Inflammatory macrophage treated with lipopolysaccharide for 1 hour (primary cell): ENCODE measurements at places on chromosomes 4 and X.

DNA sequence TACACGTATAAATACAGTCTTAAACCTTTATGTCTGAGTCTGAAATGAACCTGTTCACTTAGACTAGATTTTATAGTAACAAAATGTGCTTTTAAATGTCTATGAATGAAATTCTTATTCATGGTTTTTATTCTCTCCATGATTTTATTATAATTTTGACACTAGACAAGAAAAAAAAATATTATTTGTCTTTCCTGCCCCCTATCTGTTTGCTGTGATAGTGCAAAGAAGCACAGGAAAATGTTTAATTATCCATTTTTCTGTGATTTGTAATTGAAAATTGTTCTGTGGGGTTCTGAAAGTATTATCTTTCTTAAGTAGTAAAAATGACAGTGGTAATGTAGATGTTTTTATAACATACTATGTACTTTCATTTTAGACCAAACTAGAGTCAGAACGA, 52.0 kb downstream of the INTS6L start:
- no peak for DNase-seq

GRCh38 chrX:25178555-25178954, 162.8 kb upstream of the ARX start:
- no peak for DNase-seq

GRCh38 chr4:108337923-108338322, 169.2 kb upstream of the LEF1 start:
- DNase-seq: no peak

DNA sequence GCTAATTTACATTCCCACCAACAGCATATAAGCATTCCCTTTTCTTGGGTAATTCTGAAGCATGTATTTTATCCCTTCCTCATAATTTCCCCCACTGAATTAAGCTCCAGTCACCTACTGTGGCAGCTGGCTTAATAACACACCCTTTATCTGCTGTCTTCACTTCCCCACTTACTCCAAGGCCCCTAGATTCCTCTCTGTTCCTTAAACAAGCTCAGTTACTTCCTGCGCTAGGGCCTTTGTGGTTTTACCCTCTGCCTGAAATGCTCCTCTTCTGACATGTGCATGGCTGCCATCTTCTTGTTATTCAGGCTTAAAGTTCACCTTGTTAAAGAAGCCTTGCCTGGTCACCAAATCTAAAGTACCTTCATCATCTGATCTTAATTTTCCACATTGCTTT, 47.2 kb upstream of the RPS6KA3 start:
- peak; percentile 25 for DNase-seq

- DNase-seq: no peak
Observed at GRCh38 chrX:87045352-87045751, 472.2 kb upstream of the KLHL4 start.

- DNase-seq: no peak
Observed at GRCh38 chr4:16205298-16206164, 20.7 kb downstream of the TAPT1 start.

DNA sequence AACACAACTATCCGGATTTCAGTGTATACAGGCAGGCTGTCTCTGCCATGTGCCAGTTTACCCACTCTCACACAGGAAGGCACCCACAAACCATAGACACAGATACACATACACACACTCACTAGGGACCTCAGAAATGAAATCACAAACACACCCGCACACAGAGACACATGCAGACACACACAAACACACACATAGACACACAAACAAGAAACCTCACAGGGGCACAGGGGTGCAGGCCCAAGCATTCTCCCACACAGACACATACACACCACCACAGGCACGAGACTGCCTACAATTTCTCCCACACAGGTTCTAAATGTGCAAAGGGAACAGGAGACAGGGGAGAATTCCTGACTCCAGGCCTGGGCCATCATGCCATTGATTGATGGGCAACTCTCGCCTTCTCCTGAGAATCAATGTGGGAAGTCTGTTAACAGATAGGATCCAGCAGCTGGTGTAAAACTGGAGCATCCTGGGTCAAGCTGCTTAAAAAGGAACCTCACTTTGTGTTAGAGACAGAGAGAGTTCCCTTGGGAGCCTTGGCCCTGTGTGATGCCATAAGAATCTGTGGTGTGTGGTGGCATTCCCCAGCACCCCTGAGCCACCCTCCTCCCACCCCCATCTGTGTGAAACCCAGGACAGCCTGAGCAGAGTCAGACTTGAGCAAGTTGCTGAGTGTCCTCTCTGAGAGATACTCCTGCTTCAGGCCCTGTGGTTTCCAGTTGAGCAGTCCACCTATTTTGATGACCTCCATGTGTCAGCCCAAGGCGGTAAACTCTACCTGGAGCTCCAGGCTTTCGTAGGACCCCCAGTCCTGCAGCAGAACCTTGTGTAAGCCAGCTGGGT, 33.9 kb downstream of the NBDY start:
- no peak for DNase-seq

DNA sequence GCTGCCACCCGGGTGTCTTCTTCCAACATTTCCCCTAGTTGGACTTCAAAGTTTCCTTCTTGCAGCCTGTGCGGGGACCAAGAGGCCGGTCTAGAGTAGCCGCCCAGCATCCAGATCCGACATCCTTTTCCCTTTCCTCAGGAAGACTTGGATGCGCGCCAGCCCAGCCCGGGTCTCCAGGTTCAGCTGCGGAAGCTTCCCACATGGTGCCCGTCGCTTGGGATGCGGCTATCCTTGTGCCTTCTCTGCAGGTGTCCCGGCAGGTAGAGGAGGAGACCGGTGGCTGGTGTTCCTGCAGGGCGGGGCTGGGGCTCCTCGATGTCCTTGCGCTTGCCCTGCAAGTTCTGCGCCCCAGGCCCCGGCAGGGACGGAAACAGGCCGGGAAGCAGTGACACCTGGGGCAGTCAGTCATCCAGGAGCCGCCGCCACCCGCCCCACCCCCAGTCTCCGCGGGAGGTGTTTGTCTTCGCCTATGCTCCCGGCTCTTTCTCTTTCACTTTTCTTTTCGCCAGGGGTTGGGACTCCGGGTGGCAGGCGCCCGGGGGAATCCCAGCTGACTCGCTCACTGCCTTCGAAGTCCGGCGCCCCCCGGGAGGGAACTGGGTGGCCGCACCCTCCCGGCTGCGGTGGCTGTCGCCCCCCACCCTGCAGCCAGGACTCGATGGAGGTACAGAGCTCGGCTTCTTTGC, at the start of gene IL15:
Gene IL15 (plus strand): TSS at position 502 of the 689 bp plus-strand sequence. CDS start 82,882 bp downstream, outside the sequence.
- DNase-seq: peak; percentile 84

GRCh38 chr4:121307445-121308327, 73.1 kb downstream of the QRFPR start:
- DNase-seq: peak; percentile 73

DNA sequence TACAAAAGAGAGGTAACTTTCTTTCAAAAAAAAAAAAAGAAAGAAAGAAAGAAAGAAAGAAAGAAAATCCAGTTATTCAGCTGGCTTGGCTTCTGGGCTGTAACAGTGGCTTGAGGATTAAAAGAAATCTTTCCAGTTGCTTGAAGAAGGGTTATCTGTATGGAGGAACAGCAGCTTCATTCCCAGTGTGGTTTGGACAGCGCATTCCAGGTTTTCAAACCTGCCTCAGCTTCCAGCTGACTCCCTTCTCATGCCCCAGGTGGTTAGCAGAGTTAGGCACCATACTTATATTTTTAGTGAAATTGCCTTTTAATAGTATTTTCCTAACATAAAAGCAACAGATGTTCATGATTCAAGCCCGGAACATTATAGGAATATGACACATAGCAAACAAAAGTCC, 48.6 kb downstream of the TMEM164 start:
- no peak for DNase-seq

GRCh38 chr4:20829617-20830357, 129.5 kb downstream of the PACRGL start:
- no peak for DNase-seq

DNA sequence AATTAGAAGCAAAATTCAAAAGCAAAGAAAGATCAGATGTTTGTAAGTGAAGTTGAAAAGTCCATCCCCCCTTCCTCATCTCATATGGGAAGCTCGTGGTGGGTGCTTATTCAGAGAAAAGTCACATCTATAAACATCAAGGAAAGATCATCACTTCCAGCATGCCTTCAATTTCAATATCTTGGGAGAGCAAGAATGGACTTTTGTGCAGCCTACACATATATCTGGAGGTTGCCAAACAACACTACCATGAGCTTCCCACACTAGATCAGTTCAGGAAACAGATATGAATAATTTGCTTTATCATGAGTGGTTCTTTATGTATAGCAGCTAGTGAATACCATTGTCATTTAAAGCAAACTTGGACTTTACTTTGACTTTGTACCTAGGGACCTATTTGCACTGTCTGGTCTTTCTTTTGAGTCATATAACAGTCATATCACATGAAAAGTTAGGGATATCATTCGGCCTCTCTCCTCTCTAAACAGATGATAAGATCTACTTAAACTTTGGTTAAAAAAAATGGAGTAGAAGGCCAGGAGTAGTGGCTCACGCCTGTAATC, 5.6 kb upstream of the TBL1X start:
- DNase-seq: peak; percentile 80

DNA sequence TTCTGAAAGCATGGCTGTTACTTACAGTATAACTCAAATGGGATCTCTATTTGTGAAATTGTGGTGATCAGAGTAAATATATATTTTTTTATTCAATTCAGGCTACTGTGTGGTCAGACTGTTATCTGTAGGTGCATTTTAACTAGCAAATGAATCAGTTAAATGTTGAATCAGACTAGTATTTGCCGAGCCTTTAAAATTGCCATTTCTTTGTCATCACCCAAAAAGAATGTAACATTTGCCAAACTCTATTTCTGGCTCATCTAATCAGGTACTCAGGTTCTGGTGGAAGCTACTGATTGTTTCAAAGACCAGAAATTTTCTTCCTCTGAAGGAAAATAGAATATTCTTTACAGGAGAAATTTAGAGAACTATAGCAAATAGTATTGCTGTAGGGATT, 1.8 kb upstream of the NAA15 start:
- DNase-seq: no peak

DNA sequence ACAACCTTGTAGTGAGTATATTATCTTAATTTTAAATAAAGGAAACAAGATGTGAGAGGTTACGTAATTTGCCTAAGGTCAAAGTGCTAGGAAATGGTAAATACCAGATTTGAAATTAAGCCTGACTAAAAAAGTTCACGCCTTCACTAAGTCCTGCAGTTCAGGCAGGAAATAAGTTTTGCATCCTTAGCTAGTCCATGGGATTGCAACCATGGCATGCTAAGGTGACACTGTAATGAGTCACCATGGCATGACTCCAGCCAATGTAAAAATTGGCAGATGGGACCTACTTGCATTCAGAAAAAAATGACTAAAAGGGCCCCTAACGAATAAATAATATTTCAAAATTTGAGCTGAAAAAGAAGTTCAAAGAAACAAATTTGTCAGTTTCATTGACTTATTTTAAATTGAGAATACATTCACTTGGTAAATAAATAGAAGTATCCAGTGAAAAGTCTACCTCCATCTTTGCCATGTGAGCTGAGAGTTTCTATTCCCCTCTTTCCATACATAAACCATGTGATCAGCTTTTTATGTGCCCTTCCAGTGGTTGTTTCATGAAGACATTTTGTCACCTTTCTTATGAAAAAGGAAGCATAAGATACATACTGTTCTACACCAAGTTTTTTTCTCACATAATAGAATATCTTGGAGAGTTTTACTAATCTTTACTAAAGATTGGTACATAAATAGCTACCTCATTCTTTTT, 72.4 kb downstream of the ANKRD50 start:
- DNase-seq: no peak

- no peak for DNase-seq
Observed at GRCh38 chr4:114208574-114209151, 229.2 kb upstream of the ARSJ start.

DNA sequence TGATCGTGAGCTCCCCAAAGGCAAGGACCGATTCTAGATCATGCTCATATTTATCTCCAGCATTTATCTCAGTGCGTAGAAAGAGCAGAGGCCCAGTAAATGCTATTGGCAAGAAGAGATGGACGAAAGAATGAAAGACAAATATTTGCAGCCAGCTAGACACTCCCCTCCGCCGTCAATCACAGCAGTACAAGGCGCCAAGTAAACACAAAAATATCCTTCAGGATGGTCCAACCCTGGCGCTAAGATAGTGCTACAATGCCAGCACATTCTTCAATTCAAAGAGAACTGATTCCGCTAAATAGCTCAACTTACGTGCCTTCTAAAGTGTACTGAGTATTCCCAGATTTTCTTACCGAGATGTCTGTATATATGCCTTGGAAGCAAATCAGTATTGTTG, 114.5 kb downstream of the DDX53 start:
- DNase-seq: no peak

DNA sequence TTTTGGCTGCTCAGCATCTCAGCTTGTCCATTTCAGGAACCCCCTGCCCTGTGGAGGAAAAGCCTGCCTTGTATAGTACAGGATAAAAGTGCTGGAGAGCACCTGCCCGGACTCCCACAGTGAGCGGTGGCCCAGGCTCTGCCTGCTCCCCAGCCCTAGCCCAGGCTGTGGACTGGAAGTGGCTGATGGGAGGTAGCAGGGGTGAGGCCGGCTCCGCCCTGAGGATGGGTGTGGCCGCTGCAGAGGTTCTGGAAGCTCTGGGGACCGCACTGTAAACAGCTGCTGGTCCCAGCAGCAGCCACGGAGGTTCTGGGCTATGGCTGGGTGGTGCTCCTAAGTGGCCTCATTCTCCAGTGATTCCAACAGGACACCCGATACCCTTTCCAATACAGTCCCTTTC, 56.6 kb upstream of the HELT start:
- no peak for DNase-seq

- DNase-seq: no peak
Observed at GRCh38 chr4:45100956-45101818, 374.8 kb upstream of the GNPDA2 start.

GRCh38 chrX:68918202-68918601, 89.4 kb downstream of the EFNB1 start:
- no peak for DNase-seq

- peak; percentile 18 for DNase-seq
Observed at GRCh38 chrX:49754233-49754857, 58.6 kb upstream of the PAGE1 start.

DNA sequence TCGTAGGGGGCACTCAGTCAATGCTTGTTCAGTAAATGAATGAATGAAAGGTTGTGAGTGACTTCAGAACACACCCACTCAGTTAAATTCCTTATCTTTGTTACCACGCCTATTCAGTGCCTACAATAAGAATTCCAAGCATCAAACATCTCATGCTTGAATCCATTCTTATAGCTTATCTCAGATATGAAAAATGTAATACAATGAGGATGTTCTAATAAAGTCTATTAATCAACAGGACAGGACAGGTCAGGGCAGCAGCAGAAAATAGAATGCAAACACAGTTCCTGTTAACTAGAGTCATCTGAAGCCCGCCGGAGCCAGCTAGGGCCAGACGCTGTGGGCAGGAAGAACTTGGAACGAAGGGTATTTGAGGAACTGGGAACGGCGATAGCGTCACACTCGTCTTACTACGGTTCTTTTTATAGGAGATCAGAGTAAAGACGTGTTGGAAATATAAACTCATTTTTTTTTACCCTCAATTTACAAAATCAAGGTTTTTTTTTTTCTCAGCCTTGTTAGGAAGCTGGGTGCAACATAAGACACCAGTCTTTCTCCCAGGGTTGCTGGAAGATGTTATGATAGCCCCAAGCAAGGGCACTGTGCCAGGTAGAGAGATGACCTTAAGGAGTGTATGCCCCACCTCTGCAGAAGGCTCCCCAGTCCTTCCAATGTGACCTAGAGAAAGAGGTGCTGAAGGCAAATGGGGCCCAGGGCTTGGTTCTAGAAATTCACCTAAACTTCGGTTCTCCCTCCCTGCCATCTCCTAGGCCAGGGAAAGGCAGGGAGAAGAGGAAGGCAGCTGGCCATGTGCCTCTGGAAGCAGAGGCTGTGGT, 48.3 kb downstream of the SEL1L3 start:
- peak; percentile 58 for DNase-seq

- DNase-seq: no peak
Observed at GRCh38 chr4:30256116-30256832, 463.9 kb upstream of the PCDH7 start.
